ENCODE measurements at places on chromosomes 4 and X. TPM values are rescaled to one million over a fixed set of nuclear protein-coding genes. Genes with fewer than 3 reads are reported as not detected.

GRCh38 chr4:844752-845232 is 18.9 kb upstream of the CPLX1 start:
- DNase-seq = no peak

- no peak for DNase-seq
These were observed 449.4 kb upstream of the HTR2C start for GRCh38 chrX:114134465-114134864.

DNA sequence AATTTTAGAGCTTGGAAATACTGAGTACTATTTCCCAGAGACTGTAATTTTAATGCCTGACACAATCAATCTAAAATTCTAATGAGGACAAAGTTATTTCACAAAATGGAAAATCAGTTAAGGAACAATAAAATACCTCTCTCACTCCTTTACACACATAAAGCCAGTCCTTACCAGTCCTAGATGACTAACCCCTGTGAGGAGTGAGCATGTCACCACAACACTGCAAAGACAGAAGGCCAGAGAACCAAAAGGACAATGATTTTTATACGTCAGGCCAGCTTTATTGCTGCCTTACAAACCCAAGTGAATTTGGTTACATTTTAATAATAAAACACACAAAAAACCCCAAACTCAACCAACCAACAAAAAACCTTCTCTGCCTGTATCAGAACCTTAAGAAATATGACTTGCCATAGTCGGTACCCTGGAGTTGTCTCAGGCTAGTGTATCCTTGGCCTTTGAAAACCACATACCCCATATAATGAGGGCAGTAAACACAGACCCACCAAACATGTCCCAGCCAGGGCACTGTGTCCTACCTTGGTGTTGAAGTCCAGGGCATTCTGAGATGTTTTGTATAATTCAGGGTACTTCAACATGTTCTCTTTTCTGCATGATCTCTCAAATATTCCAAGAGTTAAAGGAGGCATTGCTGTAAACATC is 57.6 kb downstream of the SHISA3 start:
- no peak for DNase-seq

Gene BBS7
- 19.0 TPM for polyA plus RNA-seq

Gene GJB1
- not detected for polyA plus RNA-seq
